ENCODE measurements at places on chromosomes 1 and 21.

- DNase-seq: no peak
Measured at GRCh38 chr1:210922666-210923065, 211.3 kb downstream of the KCNH1 start.

GRCh38 chr1:81023187-81023724, 777.5 kb upstream of the ADGRL2 start:
- DNase-seq: no peak

DNA sequence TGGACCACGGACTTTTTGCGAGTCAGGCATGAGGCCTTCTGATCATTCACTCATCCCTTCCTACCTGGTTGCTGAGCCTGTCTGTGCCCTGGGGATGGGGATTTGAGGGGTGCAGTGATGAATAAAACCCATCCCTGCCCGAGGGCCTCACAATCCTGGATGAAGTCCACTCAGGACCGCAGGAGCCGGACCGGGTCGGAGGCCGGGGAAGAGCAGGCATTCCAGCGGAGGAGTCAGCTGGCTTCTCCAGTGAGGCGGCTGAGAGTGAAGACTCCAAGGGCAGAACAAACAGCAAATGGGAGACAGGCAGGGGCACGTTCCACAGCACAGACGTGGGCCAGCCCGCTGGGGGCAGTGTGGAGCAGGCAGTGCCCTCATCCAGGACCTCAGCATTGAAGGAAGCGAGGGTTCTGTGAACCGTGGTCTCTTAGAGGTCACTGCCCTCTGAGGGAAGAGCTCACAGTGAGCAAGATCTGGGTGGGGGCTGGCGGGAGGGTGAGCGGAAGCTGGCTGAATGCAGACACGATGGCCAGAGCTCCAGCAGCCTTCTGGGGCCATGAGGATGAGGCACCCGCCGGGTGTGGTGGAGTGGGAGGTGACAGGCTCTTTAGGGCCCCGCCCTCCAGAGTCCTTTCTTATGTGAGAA, 10.9 kb upstream of the LRRC3 start:
- no peak for DNase-seq

DNA sequence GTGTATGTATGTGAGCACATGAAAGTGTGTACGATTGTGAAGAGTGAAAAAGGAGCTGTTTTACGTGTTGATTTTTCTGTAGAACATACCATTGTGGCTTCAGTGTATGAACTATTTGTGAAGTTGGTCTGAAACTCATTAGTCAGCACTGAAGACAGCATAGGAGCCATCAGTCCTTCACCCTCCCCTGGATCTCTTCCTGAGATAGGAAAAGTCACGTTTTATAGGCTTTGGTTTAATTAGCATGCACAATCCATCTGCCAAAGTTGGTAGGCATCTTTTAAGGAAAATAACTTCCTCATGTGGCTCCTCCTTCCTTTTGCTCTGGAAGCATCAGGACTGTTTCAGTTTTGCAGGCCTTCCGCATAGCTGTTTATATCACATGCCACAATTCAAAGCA, 1.4 kb upstream of the RABIF start:
- no peak for DNase-seq

DNA sequence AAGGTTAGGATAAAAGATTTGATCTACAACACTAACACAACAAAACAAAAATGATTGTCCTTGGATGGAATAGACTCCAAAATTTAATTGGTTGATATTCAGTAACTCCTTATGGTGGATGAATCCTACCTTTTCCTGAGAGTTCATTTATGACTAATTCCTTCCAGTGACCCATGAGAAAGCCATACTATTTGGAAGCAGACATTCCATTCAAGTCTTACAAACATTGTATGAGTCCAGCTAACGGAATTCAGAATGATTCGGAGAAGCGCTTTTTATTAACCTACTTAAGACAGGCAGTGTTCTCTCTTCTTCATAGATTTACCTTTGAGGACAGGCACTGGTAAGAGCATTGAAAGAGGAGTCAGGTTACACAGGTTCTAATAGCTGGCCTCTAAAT, 155.6 kb upstream of the ZNF648 start:
- no peak for DNase-seq

DNA sequence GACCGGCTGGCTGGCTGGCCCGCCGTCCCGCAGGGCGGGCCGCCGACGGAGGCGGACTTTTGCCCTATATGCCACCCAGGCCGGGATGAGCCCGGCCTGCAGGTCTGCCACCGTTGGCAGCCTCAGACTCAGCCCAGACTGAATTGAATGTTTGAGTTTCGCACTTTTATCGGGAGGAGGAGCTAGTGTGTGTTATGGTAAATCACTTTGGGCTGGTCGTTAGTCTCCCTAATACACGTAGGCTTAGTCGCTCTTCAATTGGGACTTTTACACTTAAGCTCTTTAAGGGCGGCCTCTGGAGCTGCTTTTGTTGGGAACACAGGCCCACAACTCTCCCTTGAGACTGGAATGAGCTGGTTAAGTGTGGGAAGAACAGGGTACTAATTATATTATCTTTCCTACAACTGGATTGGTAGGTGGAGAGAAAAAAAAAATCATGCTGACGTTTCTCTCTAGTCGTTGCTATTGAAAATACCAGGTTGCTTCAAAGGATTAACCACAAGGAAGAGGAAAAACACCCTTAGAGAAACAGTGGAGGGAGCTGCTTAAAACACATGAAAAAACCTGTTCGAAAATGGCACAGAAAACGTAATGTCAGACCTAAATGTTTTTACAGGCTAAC, 1.4 kb upstream of the IRF2BP2 start:
- DNase-seq: peak; percentile 63

Measured in NCI-H2081 treated with DMSO at 0.1 percent for 48 hours (cell line).